ENCODE measurements at places on chromosomes 1 and 21.

DNA sequence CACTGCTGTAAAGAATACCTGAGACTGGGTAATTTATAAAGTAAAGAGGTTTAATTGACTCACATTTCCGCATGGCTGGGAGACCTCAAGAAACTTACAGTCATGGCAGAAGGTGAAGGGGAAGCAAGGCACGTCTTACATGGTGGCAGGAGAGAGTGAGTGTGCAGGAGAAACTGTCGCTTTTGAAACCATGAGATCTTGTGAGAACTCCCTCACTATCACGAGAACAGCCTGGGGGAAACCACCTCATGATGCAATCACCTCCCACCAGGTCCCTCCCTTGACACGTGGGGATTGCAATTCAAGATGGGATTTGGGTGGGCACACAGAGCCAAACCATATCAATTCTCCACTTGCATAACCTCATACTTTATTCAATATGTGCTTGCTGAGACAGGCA lies 76.6 kb downstream of the GIPC2 start:
- DNase-seq = no peak

DNA sequence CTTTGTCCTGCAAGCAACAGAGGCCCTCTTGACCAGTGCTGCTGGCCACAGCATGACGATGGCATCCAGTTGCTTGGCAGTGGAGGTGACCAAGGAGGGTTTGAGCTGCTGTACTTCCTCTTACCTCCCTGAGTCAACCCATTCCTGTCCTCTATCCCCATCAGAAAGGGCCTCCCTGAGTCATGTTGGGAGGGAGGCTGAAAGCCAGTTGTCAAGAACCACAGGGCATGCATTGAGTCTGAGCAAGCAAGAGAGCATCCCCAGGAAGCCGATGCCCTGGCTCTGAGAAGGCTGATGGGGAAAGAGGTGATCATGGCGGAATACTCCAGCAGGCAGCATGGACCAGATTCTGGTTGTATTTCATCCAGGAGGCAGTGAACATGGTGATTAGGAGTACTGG lies 69.6 kb downstream of the LACTBL1 start:
- no peak for DNase-seq

DNA sequence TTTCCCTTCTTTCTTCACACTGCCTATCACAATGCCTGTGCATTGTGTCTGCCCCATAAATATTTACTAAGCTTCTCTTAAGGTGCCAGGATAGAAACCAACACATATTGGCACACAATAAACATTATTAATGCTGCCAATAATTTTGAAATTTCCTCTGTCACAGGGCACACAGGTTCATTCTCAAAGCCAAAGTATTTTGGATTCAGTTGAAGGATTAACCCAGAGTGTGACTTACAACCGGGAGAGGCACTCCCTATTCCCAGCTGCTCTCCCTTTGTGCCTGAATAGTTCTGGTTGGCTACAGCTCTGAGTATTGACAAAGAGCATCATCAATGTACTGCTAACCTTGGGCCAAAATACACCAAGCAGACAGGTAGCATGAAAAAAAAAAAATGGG lies 46.6 kb upstream of the ATP1A1 start:
- DNase-seq = no peak

DNA sequence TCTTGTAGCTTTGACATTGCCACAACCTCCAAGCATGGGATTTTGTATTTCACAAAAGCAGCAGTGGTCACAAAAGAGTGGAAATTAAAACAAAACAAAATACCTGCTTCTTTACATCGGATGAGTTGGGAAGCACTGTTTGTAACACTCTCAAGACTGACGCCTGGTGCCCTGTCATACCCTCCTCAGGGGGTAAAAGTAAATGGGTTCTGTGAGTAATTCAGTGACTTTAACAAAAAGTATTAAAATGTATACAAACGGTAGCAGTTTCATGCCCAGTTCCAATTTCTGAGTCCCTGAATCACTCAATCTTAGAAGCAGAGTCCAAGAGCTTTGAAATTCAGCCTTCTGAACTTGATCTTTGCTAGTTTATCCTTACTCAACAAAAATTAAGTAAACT lies 152.5 kb downstream of the TIAM1 start:
- no peak for DNase-seq

- no peak for DNase-seq
These were observed 76.3 kb upstream of the ZC3H12A start for GRCh38 chr1:37398096-37398495.

- DNase-seq = no peak
These were observed 95.1 kb downstream of the GPATCH2 start for GRCh38 chr1:217535601-217536377.

GRCh38 chr21:15775291-15775690 lies 45.5 kb downstream of the USP25 start:
- DNase-seq = no peak

DNA sequence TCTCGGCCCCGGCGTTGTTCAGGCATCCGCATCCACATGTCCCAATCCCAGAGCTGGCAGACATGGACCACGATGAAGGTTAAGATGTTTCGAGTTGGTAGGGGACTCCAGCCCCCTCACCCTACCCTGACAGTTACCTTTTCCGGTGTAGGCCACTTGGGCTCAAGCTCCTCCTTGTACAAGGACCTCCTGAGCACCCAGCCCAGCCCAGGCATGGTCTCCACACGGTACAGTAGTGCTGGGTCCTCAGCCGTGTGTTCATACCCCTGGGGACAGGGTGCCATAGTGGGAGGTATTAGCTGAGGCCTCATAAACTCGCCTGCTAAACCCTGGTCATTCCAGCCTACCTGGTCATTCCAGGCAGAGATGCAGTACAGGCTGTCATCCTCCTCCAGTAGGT lies 6.1 kb downstream of the POMGNT1 start:
- DNase-seq = no peak

DNA sequence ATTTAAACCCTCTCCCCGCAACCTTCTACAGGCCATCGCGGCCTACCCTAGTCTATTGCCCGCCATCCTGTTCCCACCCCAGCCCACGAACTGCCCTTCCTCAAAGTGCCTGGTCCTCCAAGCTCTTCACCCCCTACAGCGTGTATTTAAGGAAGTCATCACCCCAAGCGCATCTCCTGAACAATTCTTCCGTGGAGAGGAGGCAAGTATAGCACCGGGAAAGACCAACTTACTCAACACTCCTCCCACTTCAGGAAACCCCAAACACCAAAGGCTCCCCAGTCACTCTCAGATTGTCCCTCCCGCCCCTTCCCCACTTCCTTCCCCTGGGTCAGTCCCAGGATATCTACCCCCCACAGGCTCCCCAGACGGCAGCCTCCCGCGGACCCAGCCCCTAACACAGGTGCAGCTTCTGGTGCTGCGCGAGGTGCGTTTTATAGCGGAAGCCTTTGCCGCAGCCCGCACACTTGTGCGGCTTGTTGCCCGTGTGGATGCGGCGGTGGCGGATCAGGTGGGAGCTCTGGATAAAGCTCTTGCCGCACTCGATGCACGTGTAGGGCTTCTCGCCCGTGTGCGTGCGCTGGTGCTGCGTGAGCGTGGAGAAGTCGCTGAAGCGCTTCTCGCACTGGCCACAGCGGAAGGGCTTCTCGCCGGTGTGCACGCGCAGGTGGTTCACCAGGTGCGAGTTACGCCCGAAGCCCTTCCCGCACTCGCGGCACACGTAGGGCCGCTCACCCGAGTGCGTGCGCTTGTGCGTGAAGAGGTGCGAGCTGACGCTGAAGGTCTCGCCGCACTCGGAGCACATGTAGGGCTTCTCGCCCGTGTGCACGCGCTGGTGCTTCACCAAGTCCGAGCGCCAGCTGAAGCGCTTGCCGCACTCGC lies 25.5 kb downstream of the ZNF697 start:
- DNase-seq = no peak

DNA sequence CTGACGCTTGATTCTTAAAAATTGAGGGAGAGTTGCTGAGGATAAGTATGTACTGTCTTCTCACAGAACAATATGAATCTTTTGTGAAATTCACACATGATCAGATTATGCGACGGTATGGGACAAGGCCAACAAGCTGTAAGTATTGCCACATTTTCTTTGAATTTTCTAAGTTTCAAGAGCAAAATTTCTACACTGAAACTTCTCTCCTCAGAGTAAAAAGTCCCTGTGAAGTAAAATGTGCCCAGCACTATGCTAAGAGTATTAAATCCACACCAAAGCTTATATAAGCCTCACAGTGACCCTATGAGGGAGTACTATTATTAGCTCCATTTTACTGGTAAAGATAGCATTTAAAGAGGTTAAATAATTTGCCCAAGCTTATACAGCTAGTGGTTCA lies 12.2 kb downstream of the AKIRIN1 start:
- no peak for DNase-seq

DNA sequence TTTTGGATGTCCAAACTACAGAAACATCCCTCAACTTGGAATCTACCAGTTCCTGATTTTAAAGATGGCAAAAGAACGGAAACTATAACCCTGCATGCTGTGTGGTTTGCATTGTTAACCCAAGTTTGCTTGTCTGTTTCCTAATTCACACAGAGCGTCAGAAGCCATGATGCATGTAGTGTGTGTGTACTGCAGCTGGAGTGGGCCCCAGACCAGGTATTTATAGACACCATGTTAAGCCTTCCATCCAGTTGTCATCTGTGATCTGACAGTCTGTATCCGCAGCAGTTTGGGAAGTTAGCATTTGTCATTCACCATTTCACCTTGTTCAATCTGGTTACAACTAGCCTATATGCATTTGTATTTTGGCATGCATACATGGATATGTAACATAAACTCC lies 27.7 kb upstream of the PLEKHM2 start:
- DNase-seq = no peak

GRCh38 chr1:41622859-41623732 lies 138.6 kb upstream of the EDN2 start:
- no peak for DNase-seq

- no peak for DNase-seq
These were observed 4.7 kb downstream of the RIMKLA start for GRCh38 chr1:42385283-42385682.

GRCh38 chr1:234825498-234826165 lies 215.7 kb upstream of the IRF2BP2 start:
- DNase-seq = no peak

DNA sequence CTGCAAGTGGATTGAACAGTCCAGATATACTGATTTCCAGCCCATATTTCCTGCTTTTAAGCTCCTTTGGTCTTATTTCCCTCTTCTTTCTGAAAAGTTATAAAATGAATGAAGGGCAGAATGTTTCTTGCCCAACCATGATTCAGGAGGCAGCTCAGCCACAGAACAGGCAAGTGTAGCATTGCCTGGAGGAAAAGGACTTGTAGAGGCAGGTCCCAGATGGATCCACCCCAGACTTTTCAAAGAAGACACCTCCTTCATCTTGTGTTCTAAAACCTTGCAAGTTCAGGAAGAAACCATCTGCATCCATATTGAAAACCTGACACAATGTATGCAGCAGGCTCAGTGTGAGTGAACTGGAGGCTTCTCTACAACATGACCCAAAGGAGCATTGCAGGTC lies at the start of gene CLCA2:
CLCA2 (plus strand) TSS at position 299 of the 400 bp plus-strand sequence; CDS start at position 376, 77 bp downstream.
- DNase-seq = no peak

- no peak for DNase-seq
These were observed 26.1 kb downstream of the VPS13D start for GRCh38 chr1:12255913-12256312.
